ENCODE measurements at places on chromosomes 6 and 20. TPM values are rescaled to one million over a fixed set of nuclear protein-coding genes. Genes with fewer than 3 reads are reported as not detected.

The RAMACL gene
- total RNA-seq = 0.98 TPM

GRCh38 chr6:93792746-93793145 lies 373.4 kb upstream of the EPHA7 start:
- no peaks in the 10 kb centered on the region for H3K27me3 ChIP-seq
- H3K27ac ChIP-seq = no peak overlapping the region
- peaks cover 2% of the 10 kb centered on the region for H3K4me1 ChIP-seq
- DNase-seq = no peak
- H3K4me3 ChIP-seq = no peak overlapping the region
- H3K36me3 ChIP-seq = no peaks in the 10 kb centered on the region

- H3K4me1 ChIP-seq = peaks cover 12% of the 10 kb centered on the region
Measured at GRCh38 chr6:27066802-27067201, 180.7 kb upstream of the PRSS16 start.

GRCh38 chr6:158409451-158409850 lies 97.2 kb downstream of the TULP4 start:
- no peaks in the 10 kb centered on the region for H3K27me3 ChIP-seq
- H3K27ac ChIP-seq = no peak overlapping the region
- H3K36me3 ChIP-seq = peaks cover 14% of the 10 kb centered on the region
- peaks cover 36% of the 10 kb centered on the region for H3K4me1 ChIP-seq
- DNase-seq = no peak

DNA sequence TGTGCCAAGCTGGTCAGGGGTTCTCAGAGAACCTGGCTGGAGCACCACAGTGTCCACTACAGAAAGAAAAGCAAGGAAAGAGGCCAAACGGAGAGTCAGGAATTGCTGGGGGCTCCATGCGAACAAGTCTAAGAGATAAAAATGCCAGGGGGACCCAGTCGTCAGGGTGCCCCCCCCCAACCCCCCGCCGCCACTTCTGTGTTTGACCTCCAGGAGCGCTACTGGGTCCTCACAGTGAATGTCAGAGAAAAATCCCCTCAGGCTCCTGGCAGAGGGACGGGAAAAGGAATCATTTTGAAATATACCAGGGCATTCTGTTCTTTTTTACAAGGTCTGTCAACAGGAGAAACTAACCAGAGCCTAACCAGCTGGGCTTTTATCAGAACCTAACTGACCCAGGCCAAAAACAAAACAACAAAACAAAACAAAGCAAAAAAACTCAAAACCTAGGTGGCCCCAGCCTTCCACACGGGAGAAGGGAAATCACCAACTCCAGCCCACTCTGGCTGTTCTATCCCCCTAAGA lies 17.9 kb upstream of the NELFCD start:
- no peaks in the 10 kb centered on the region for H3K27me3 ChIP-seq
- no peak for DNase-seq
- H3K4me3 ChIP-seq = no peak overlapping the region
- no peaks in the 10 kb centered on the region for H3K36me3 ChIP-seq
- no peak overlapping the region for H3K27ac ChIP-seq
- H3K4me1 ChIP-seq = peaks cover 4% of the 10 kb centered on the region

- no peaks in the 10 kb centered on the region for H3K27me3 ChIP-seq
- H3K4me1 ChIP-seq = peaks cover 33% of the 10 kb centered on the region
- H3K27ac ChIP-seq = no peak overlapping the region
- no peak overlapping the region for H3K4me3 ChIP-seq
- no peak for DNase-seq
Measured at GRCh38 chr6:24006254-24006653, 119.8 kb upstream of the NRSN1 start.

GRCh38 chr20:52675375-52675774 lies 296.8 kb upstream of the TSHZ2 start:
- H3K27me3 ChIP-seq = no peaks in the 10 kb centered on the region
- DNase-seq = no peak
- H3K27ac ChIP-seq = no peak overlapping the region
- H3K4me1 ChIP-seq = peaks cover 11% of the 10 kb centered on the region
- no peaks in the 10 kb centered on the region for H3K36me3 ChIP-seq

Data from neural crest cell (in vitro differentiated cells).